ENCODE measurements at places on chromosomes 13 and 19. TPM values are rescaled to one million over a fixed set of nuclear protein-coding genes. Genes with fewer than 3 reads are reported as not detected.

- no peak overlapping the region for H3K27ac ChIP-seq
- peaks cover 4% of the 10 kb centered on the region for H3K36me3 ChIP-seq
- no peaks in the 10 kb centered on the region for H3K4me1 ChIP-seq
- peaks cover 2% of the 10 kb centered on the region for H3K27me3 ChIP-seq
- DNase-seq: no peak
Observed at GRCh38 chr19:49749771-49750170, 13.3 kb downstream of the TSKS start.

- no peak overlapping the region for H3K4me3 ChIP-seq
- H3K27ac ChIP-seq: no peak overlapping the region
- DNase-seq: no peak
- H3K27me3 ChIP-seq: no peaks in the 10 kb centered on the region
- peaks cover 51% of the 10 kb centered on the region for H3K4me1 ChIP-seq
Observed at GRCh38 chr19:3510727-3511126, 4.6 kb downstream of the FZR1 start.

DNA sequence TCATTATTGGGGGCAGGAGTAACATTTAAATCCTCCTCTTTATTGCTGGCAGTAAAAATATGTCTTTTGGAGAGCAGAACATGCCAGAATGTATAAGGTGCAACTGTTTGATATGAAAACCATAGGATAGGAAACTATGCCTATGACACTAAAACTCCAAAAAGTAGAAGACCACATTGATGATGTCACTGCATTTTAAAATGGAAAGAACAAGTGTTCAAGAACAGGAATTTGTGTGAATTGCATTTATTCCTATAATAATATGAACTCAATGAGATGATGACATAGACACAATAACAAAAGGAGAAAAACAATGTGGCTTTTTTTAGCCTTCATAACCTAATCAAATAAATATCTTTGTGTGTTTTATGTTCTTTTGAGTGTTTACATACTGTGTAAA, 3.7 kb upstream of the ZNF225 start:
- H3K27me3 ChIP-seq: no peaks in the 10 kb centered on the region
- no peak for DNase-seq
- H3K27ac ChIP-seq: no peak overlapping the region
- H3K36me3 ChIP-seq: peaks cover 42% of the 10 kb centered on the region
- H3K4me1 ChIP-seq: peaks cover 14% of the 10 kb centered on the region
- no peak overlapping the region for H3K4me3 ChIP-seq

GRCh38 chr13:44971656-44972595, 17.3 kb downstream of the NUFIP1 start:
- no peak overlapping the region for H3K4me3 ChIP-seq
- H3K27me3 ChIP-seq: no peaks in the 10 kb centered on the region

- H3K27me3 ChIP-seq: no peaks in the 10 kb centered on the region
- peak within 1 kb of the TSS; percentile 97 for H3K4me3 ChIP-seq
- H3K36me3 ChIP-seq: peaks cover 18% of the 10 kb centered on the region
- peak; percentile 99 for DNase-seq
- H3K4me1 ChIP-seq: peaks cover 34% of the 10 kb centered on the region
Observed at GRCh38 chr19:11597202-11598102, at the start of gene ZNF627. Gene ZNF627 (plus strand): TSS chr19:11597483. CDS start chr19:11597628, 145 bp downstream.

DNA sequence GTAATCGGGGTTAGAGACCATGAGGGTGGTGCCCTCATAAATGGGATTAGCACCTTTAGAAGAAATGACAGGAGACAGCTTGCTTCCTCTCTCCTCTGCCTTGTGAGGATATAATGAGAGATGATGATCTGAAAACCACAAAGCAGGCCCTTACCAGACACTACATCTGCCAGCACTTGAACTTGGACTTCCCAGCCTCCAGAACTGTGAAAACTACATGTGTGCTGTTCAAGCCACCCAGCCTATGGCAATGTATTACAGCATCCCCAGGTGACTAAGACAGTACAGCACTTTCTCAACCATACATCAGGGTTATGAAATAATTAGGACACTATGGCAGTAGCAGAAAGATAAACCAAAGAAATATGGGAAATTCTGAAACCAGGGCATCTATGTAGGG, 7.4 kb downstream of the ZNF564 start:
- H3K27me3 ChIP-seq: no peaks in the 10 kb centered on the region
- H3K36me3 ChIP-seq: peaks cover 41% of the 10 kb centered on the region
- H3K4me3 ChIP-seq: no peak overlapping the region
- peaks cover 43% of the 10 kb centered on the region for H3K4me1 ChIP-seq
- no peak for DNase-seq

BRME1 gene
- 5.3 TPM for total RNA-seq

PRSS57 gene
- total RNA-seq: not detected

CFAP97D2 gene
- total RNA-seq: not detected

ICAM5 gene
- total RNA-seq: 1.9 TPM

TMTC4 gene
- total RNA-seq: 13.5 TPM

BEST2 gene
- total RNA-seq: not detected
